ENCODE measurements at places on chromosomes 6 and 20. TPM values are rescaled to one million over a fixed set of nuclear protein-coding genes. Genes with fewer than 3 reads are reported as not detected.

LTA gene
- total RNA-seq = 1.3 TPM

CALHM5 gene
- 2.0 TPM for total RNA-seq

RIMS4 gene
- 72.1 TPM for total RNA-seq

SULF2 gene
- 117 TPM for total RNA-seq

MYL9 gene
- total RNA-seq = 177 TPM

SERPINB1 gene
- total RNA-seq = 15.0 TPM

IRAK1BP1 gene
- 16.0 TPM for total RNA-seq

KHDC1L gene
- total RNA-seq = 4.5 TPM

KIF6 gene
- total RNA-seq = 4.2 TPM

HLA-DOA gene
- 1.7 TPM for total RNA-seq

TPX2 gene
- 39.7 TPM for total RNA-seq

BEND6 gene
- 1.0 TPM for total RNA-seq

BPIFA1 gene
- not detected for total RNA-seq

MEP1A gene
- total RNA-seq = 0.93 TPM

RBBP9 gene
- 11.6 TPM for total RNA-seq

HS3ST5 gene
- total RNA-seq = 0.12 TPM

CENPW gene
- total RNA-seq = 11.8 TPM

PDYN gene
- total RNA-seq = 4.2 TPM

PARD6B gene
- total RNA-seq = 17.0 TPM

LPA gene
- 7.2 TPM for total RNA-seq

TRIM40 gene
- total RNA-seq = 0.79 TPM

UBD gene
- total RNA-seq = 0.25 TPM

CTAGE9 gene
- 10.3 TPM for total RNA-seq

CRISP2 gene
- total RNA-seq = 197 TPM

MYCT1 gene
- total RNA-seq = 2.3 TPM

C6orf163 gene
- 17.4 TPM for total RNA-seq

WFDC5 gene
- total RNA-seq = 0.87 TPM

RAET1L gene
- not detected for total RNA-seq

ADGRG6 gene
- total RNA-seq = 7.2 TPM

LHFPL5 gene
- 0.50 TPM for total RNA-seq

PLN gene
- total RNA-seq = 5.0 TPM

NHLRC1 gene
- 3.1 TPM for total RNA-seq

All from testis (tissue), 5 donors.